GM04503 (cell line): ENCODE measurements at places on chromosomes 6 and 20.

DNA sequence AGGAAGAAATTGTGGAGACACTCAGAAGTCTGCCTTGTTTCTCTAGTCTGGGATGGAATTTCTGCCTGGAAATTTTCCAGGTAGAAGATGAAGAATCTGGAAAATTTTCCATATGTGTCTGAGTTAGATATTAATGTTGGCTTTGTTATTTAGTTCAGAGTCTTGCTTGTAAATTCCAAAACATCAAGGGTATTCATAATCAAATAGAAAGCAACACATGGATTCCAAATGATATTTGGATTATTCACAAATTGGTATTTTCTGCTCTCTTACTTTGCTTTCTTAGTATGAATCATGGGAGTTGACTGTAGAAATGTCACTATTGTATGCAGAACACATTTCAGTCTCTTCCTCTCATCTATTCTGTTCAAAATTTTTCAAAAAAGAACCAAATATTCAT lies 116.0 kb downstream of the GRIK2 start:
- DNase-seq = peak; percentile 14

GRCh38 chr6:106547601-106548453 lies 81.5 kb downstream of the RTN4IP1 start:
- no peak for DNase-seq

DNA sequence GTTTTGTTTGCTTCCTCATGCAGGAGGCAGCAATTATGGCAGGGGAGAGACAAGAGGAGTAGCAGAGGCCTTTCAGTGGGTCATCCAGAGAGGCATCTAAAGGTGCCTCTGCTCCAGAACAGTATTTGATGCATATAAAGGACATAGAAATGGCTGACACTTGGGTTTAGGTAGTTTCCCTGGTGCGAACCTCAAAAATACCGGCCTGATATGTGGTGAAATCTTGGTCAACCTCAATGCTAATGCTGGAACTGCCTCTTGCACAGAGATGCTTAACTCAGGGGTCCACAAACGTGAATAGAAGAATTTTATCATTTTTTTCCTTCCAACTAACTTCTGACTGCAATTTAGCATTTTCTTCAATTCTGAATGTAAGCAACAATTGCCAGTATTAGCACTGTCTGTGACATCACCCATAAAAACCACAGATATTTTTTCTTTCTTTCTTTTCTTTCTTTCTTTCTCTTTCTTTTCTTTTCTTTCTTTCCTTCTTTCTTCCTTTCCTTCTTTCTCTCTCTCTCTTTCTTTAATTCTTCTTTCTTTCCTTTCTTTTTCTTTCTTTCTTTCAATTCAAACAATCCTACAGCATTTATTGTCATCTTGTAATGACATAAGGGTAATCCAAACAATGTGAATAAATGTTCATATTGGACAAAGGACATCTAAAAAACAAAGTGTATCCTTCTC lies 180.0 kb upstream of the UST start:
- no peak for DNase-seq

DNA sequence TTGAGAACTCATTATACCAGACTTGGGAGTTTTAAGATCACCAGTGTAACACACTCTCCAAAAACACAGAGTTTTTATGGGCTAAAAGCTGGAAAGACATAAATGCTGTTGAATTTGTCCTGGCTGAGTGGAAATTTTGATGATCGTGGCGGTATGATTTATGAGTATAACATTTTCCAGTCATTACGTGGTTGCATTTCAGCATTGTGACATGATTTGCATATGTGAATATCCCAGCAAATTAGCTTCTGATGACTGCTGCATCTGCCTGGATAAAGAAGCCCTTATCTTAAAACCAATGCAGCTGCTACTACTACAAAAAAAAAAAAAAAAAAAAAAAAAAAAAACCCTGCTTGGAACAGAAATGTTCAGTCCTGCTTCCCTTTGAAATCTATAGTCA lies 850.9 kb downstream of the TFAP2A start:
- DNase-seq = peak; percentile 42

GRCh38 chr6:100344761-100345160 lies 120.0 kb downstream of the SIM1 start:
- DNase-seq = no peak

DNA sequence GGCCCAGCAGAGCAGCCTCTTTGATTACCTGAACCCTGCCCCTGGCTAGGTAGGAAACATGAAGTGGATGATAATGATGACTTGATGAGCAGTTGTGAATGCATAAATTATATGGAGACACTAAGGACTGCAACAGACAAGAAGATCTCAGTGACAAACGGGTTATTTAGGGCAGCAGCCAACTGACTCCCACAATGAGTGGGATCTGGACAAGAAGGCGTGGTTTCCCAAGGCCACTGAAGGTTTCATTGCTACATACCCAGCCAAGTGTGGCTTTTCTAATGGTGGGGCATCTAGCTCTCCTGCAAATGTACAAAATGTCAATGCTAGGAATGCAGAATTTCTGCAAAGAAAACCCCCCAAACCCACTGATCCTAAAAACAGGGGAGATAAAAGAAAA lies 29.4 kb downstream of the RING1 start:
- DNase-seq = no peak
